Renal cortical epithelial cell (primary cell): ENCODE measurements at places on chromosomes 5 and 9. TPM values are rescaled to one million over a fixed set of nuclear protein-coding genes. Genes with fewer than 3 reads are reported as not detected.

DNA sequence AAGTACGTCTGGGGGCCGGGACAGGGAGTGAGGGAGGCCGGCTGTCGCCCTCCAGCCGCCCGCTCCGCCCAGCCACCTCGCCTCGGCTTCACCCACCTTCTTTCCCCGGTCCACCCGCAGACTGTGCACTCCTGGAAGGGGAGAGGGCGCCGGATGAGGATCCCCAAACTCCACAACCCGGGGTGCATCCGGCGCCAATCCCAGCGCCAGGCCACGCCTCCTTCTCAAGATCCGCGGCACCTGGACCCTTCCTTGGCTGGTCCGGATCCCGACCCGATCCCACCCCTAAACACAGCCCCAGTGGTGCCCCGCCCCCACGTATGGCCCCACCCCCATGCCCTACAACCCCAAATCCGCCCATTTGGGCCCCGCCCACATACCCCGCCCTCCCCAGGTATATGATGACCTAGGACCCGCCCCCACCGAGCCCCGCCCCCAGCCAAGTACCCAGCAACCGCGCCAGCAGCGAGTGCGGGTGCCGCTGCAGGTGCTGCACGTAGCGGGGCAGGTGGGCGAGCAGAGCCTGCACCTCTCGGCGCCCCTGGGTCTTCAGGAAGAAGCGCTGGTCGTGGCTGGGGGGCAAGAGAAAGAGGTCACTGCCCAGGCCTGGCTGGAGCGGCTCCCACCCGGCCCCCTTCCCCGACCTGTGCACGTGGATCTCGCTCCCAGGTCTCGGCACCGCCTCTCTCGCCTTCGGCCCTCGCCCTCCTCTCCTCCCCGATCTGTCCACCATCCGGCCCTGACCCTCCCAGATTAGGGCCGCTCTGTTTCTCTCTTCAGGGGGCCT lies 3.2 kb downstream of the PIP5KL1 start:
- DNase-seq = no peak

- peak; percentile 16 for DNase-seq
Measured at GRCh38 chr5:161676103-161676502, 9.4 kb upstream of the GABRA6 start.

GRCh38 chr9:129989362-129989708 lies 53.7 kb downstream of the FNBP1 start:
- DNase-seq = no peak

- peak; percentile 19 for DNase-seq
Measured at GRCh38 chr5:95669540-95669939, 13.3 kb downstream of the SPATA9 start.

DNA sequence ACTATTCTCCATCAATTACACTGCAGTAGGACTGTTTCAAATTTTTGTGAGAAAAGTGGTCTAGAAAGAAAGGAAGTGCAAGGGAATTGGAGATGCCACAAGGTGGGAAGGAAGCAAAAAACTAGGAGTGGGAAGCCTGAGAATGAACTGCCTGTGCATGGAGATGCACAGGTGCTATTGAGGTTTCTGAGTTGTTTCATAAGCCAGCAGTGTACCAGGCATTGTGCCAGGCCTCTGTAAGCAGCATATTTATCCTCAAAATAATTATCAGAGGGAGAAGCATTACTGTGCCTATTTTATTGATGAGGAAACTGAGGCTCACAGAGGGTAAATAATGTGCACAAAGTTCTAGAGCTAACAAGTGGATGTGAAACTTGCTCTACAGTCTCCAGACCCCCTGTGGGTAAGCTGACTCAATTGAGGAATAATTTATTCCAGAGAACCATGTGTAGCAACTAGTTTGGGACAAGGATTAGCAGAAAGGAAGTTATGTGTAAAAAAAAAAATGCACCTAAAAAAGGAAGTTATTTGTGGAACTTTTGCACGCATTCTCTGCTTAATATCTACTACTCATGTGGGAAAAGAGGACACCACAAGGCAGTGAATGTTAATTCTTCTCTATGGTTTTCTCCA lies 96.7 kb downstream of the SNCAIP start:
- no peak for DNase-seq

PTPRD gene
- total RNA-seq = 38.2 and 85.4 TPM in 2 replicates

FOXD1 gene
- 7.3 and 9.6 TPM in 2 replicates for total RNA-seq

CDH12 gene
- not detected in 2 replicates for total RNA-seq

LCN6 gene
- not detected in 2 replicates for total RNA-seq

SPINK4 gene
- not detected in 2 replicates for total RNA-seq
